ENCODE measurements at places on chromosomes 13 and 19. TPM values are rescaled to one million over a fixed set of nuclear protein-coding genes. Genes with fewer than 3 reads are reported as not detected.

CDC42EP5 gene
- total RNA-seq = 24.5 TPM

DNA sequence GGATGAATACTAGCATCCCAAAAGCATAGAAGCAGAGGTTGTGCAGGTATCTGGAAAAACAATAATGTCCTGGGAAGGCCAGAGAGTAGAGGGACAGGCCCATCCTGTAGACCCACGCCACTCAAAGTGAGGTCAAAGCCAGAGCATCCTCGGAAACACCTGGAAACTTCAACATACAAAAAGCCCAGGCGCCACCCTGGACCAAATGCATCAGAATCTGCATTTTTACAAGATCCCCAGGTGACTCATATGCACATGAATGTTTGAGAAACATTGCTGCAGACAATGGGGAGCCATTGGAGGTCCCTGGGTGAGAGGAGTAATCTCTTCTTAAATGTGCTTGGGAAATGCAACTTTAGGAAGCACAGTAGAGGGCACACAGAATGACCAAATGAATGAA lies 684.1 kb downstream of the DIAPH3 start:
- DNase-seq = no peak

ZNF473 gene
- 14.9 TPM for total RNA-seq

GRCh38 chr19:17404621-17405249 lies 695 bp downstream of the BST2 start:
- DNase-seq = no peak

DNA sequence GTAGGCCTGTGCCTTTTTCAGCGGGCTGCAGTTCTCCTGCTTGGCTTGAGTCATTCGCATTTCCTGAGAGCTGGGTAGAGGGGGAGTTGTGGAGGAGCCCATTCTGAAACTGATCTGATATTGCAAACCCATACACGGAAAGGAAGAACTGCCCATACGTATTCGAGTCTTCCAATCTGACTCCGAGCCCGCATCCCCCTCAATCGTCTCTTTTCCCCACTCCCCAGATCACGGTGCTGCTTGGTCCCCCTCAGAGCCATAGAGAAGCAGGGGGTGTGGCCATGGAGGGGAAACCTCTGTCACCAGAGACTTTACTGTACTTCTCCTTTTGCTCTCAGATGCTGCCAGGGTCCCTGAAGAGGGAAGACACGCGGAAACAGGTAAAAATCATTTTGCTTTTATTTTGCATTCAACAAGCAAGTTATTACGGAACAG lies at the start of gene CD22:
Gene CD22, plus strand, starts transcription at position 337 of the 435 bp plus-strand sequence. CDS start 2,854 bp downstream, outside the sequence.
- no peak for DNase-seq

GRCh38 chr19:29795461-29796172 lies 16.2 kb upstream of the CCNE1 start:
- DNase-seq = peak; percentile 66

GRCh38 chr19:10135551-10136334 lies 16.0 kb upstream of the EIF3G start:
- no peak for DNase-seq

SIAH3 gene
- 0.10 TPM for total RNA-seq

DNA sequence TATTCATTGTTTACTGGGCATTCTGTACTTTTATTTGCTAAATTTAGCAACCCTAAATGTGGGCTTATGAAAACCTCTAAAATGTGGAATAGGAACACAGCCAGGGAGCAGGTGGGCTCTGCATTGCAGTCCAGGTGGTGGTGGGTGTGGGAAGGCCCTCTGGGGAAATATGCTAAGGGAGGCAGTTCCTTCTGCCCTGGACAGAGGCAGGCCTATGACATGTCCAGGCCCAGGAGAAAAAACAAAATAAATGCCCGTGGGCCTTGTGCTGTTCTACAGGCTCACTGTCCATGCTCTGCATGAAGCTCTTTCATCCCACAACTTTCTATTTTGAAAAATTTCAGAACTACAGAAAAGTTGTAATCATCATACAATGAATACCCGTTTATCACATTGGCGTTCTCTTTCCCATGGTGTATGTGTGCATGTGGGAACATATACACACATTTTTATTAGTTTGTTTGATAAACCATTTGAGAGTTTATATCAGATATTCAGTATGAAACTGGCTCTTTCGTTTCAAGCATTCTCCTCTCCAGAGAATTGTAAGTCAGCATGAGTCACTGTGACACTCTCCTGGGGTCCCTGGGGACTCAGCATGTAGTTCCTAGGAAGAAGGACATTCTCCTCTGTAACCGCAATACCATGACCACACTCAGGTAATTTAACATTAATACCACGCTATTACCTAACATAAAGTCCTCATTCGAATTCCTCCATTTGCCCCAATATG lies 505.3 kb downstream of the COG6 start:
- no peak for DNase-seq

DNA sequence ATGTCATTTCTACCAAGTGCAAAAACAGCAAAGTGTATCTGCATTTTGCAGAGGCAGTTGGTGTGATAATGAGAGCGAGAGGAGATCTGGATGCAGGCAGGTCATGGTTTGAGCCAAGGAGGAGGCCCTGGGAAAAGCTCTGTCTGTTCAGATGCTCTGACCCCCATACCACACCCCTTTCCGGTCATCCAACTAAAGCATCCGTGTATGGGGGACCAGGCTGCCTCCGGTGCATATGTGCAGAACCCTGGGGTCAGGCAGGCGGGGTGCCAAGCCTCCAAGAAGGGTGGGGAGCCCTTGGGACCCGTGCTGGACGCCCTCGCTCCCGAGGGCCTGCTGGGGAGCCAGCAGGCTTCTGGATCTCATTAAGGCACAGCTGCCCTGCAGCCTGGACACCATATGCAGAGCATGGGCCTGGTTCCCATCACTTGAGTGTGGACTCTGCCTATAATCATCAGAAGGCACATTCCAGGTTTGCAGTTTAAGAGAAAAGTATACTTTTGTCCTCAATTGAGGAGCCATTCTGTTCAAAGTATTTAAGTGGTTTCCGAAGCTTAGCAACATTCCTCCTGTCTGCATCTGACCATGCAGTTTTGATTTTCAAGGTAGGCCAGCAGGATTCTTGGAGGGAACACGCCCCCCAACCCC lies 56.1 kb downstream of the ALOX5AP start:
- peak; percentile 82 for DNase-seq

- DNase-seq = no peak
Observed at GRCh38 chr19:48530770-48531169, 19.1 kb upstream of the LMTK3 start.

DNA sequence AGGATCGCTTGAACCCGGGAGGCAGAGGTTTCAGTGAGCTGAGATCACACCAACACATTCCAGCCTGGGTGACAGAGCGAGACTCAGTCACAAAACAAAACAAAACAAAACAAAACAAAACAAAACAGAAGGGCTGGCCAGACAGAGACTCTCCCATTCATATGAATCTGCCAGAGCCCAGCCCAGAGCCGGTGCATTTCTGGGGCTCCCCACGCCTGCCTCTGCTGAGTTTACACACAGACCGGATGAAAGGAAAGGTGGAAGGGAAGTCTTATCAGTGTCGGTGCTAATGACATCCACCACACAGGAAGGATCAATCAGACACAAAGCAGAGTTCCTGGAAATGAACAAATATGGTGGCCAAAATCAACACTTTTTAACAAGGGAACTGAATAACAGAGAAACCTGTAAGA lies 6.8 kb downstream of the TRAPPC6A start:
- no peak for DNase-seq

SULT2A1 gene
- total RNA-seq = not detected

PLK5 gene
- total RNA-seq = 0.51 TPM

DZIP1 gene
- total RNA-seq = 28.3 TPM

GRCh38 chr19:6801485-6802086 lies 29.1 kb downstream of the VAV1 start:
- DNase-seq = peak; percentile 51

DNA sequence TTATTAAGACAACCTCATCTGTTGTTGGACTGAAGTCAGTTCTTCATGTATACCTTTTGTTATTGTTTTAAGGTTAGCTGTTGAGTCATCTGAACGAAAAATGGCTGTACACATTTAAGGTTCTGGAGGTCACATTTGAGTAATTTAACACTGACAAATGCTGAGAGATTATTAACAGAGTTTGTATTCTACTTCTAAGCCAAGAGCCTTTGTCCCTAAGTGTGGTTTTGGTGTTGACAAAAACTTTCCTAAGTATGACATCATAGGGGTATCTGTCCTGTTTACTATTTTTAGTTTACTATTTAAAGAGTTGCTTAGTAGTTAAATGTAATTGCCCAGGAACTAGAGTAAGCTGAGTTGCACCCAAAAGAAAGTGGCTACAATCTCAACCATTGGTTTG lies 71.9 kb downstream of the CDK8 start:
- no peak for DNase-seq

- no peak for DNase-seq
Observed at GRCh38 chr13:66977161-66977560, 253.0 kb downstream of the PCDH9 start.

DNA sequence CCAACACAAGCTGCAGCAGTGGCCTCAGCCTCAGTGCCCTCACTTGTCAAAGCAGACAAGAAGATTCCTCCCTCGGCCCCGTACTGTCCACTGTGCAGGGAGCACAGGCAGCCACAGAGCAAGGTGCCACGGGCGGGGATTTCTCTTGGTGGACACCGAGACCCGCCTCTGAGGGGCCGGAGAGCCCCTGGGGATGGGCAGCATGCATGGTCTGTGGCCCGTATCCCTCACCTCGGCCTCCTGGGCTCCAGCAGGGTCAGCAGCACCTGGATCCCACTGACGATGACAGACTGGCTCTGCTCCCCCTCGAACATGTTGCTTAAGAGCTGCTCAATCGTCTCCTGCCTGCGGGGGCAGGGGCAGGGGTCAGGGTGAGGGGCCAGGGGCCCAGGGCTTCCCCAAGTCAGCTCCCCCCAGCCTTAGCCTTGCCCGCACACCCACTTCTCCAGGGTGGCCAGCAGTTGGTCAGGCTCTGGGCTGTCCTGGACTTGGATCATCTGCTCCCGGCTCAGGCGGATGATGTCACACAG lies 13.4 kb upstream of the TMEM86B start:
- DNase-seq = no peak

CERS1 gene
- 7.7 TPM for total RNA-seq

GRCh38 chr19:49710372-49710951 lies 19.5 kb downstream of the CPT1C start:
- no peak for DNase-seq
